ENCODE measurements at places on chromosomes 5 and 9. TPM values are rescaled to one million over a fixed set of nuclear protein-coding genes. Genes with fewer than 3 reads are reported as not detected.

The SPAG8 gene
- total RNA-seq: 0.29 TPM

The CDHR2 gene
- total RNA-seq: 0.19 TPM

The NPR3 gene
- total RNA-seq: 0.23 TPM

The STING1 gene
- total RNA-seq: not detected

DNA sequence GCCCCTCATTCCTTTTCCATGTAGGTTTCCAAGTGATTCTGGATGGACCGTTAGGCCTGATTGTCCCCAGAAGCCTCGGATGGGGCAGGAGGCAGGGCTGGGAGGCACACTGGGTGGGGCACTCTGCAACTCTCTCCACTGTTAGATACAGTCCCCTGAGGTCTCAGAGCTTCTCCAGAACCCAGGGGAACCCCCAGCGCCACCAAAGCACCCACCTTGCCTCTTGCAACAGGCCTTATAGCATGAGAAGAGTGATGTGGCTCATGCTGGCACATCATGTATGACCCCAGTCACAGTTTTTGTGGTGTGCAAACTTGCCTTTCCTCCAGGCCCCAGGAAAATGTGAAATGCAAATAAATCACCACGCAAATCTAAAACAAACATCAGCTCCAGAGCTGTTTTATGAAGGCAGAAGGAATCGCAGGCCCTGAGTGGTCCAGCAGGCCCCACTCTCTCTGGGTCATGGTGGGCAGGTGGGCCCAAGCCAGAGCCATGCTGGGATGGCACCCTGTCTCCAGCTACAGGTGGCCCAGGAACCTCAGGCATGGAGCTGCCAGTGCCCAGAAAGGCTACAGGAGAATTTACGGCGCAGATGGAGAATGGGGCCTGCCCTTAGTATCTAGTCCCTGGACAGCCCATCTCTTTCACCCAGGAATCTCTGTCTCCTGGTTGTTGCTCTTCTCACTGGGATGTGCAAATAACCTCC is 36.3 kb upstream of the CDKN2AIPNL start:
- H3K4me3 ChIP-seq: no peak overlapping the region
- H3K36me3 ChIP-seq: no peaks in the 10 kb centered on the region
- H3K4me1 ChIP-seq: peaks cover 30% of the 10 kb centered on the region
- no peak for DNase-seq
- no peaks in the 10 kb centered on the region for H3K27me3 ChIP-seq
- H3K27ac ChIP-seq: no peak overlapping the region

DNA sequence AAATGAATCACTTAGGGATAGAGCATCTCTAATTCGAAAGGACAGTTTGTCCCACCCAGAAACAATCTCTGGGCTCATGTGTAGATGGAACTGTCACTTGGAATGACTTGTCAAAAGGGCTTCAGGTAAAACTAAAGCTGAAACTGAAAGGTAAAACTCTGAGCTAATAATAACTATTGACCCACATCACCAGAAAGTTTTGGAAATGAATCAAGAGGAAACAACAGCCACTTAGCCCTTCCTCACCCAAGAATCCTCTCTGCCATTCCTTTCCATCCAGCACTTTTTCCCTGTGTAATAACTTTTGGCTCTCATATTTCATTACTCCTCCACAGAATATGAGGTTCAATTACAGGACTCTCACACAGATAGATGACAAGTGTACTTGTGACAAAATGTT is 14.0 kb upstream of the GLRX start:
- H3K4me1 ChIP-seq: no peaks in the 10 kb centered on the region
- H3K27me3 ChIP-seq: no peaks in the 10 kb centered on the region
- H3K4me3 ChIP-seq: no peak overlapping the region
- H3K27ac ChIP-seq: no peak overlapping the region
- DNase-seq: no peak
- no peaks in the 10 kb centered on the region for H3K36me3 ChIP-seq

- no peaks in the 10 kb centered on the region for H3K36me3 ChIP-seq
- H3K4me1 ChIP-seq: peaks cover 6% of the 10 kb centered on the region
- no peaks in the 10 kb centered on the region for H3K27me3 ChIP-seq
- H3K4me3 ChIP-seq: no peak overlapping the region
Measured at GRCh38 chr9:128061275-128061960, 5.7 kb downstream of the NAIF1 start.

- H3K27me3 ChIP-seq: no peaks in the 10 kb centered on the region
- H3K36me3 ChIP-seq: no peaks in the 10 kb centered on the region
- H3K27ac ChIP-seq: no peak overlapping the region
- H3K4me3 ChIP-seq: no peak overlapping the region
Measured at GRCh38 chr5:173670130-173670651, 53.7 kb upstream of the BOD1 start.

DNA sequence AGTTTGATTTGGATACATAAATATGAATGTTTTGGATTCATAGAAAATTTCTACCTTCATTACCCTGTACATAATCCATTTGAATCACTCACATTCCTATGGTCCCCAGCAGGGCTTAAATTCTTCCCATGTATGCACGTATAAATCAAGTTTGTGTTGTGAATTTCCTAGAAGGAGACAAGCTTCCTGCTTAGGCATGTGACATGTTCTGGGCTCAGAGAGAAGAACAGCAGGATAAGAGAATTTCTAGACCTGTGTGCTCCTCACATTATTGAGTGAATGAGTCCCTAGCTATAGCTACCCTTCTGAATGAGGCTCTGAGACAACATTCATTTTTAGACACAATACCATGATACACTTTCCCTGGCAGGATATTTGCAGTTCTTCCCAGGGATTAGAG is 229.1 kb downstream of the YTHDC2 start:
- no peaks in the 10 kb centered on the region for H3K4me1 ChIP-seq
- no peaks in the 10 kb centered on the region for H3K27me3 ChIP-seq
- no peaks in the 10 kb centered on the region for H3K36me3 ChIP-seq
- no peak overlapping the region for H3K27ac ChIP-seq

GRCh38 chr9:137989999-137990715 is 112.6 kb downstream of the CACNA1B start:
- H3K4me3 ChIP-seq: no peak overlapping the region
- H3K4me1 ChIP-seq: 0 out of 2 replicates have a peak, but pooled peaks cover 4% of the 10 kb centered on the region
- no peak overlapping the region for H3K27ac ChIP-seq

DNA sequence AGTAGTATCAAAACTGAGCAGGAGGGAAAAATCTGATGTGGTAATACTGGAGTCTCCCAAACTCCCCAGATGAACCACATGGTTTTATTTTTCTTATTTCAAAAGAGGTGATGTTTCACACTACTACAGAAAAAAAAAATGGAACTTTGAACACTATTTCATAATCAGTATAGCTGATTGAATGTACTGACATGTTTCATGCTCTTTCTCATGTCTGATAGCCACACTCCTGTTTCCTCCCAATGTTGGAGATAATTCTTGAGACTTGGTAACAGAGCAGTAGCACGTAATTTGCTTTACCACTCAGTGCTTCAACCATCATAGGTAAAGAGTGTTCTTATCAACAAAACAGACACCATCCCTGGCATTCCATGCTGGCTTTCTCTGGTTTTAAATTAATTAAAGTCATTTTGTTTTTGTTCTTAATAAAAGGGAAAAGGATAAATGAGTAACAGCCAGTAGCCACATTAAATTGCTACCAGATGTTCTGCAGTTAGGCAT is 85.2 kb downstream of the MUSK start:
- H3K4me3 ChIP-seq: no peak overlapping the region
- no peaks in the 10 kb centered on the region for H3K36me3 ChIP-seq
- H3K4me1 ChIP-seq: no peaks in the 10 kb centered on the region
- H3K27ac ChIP-seq: no peak overlapping the region
- no peak for DNase-seq
